ENCODE measurements at places on chromosomes 11 and 22. TPM values are rescaled to one million over a fixed set of nuclear protein-coding genes. Genes with fewer than 3 reads are reported as not detected.

Gene TRIM48
- total RNA-seq = not detected

GRCh38 chr11:10490032-10490397 is 35.0 kb downstream of the AMPD3 start:
- no peak for DNase-seq

DNA sequence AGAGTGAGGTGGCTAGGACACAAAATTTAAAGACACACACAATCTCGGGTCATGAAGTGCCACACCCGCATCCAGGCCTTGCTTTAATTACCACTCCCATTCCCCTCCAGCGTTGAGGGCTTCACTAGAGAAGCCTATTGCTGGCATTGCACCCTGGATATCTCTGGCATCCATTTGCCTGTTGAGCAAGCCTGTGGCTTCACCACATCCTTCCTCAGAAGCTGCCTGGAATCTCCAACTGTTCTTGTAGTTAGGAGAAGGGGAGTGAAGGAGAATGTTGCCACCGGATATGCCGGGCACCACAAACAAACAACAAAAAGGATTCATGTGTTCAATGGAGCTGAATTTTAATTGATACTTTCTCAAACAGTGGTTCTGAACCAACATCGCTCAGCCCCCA is 34.4 kb upstream of the RCN1 start:
- DNase-seq = no peak

- no peak for DNase-seq
Observed at GRCh38 chr11:120122924-120123683, 14.8 kb downstream of the TRIM29 start.

Gene FAM180B
- total RNA-seq = 0.18 TPM

Gene RIMBP3C
- 0.25 TPM for total RNA-seq

Gene OR52N4
- total RNA-seq = 0.41 TPM

DNA sequence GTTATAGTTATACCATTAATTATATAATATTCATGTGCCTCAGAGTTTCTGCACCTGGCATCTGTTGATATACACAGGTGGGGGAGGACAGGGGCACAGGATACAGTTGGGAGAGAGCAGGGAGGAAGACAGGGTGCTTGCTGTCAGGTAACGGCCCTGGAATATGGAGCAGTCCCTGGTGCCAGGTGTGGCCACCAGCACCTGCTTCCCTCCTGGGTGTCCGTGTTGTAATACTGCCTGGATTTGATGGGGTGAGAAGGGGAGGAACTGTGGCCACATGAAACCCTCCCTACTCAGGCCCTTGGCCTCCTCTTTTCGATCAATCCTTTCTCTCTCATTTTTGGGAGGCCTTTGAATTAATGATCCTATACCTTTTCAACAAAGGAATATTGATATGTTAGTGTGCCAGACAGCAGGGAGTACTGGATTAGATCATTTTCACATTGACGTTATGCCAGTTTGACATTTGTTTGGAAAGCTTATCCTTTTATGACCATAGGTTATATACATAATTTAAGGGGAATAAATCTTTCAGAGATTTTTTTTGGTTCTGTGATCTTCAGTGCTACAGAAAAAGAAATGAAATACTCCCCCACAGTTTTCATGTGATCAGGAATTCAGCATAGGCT is 88.6 kb downstream of the TEAD1 start:
- DNase-seq = no peak

- DNase-seq = no peak
Observed at GRCh38 chr22:42185915-42186439, 55.4 kb upstream of the CYP2D6 start.

Gene SORL1
- 90.4 TPM for total RNA-seq

GRCh38 chr11:8192016-8192895 is 23.4 kb upstream of the RIC3 start:
- DNase-seq = no peak

- DNase-seq = no peak
Observed at GRCh38 chr22:41343717-41344116, 38.0 kb upstream of the TEF start.

GRCh38 chr11:36550385-36551115 is 17.3 kb upstream of the RAG1 start:
- DNase-seq = no peak

Gene CCDC15
- total RNA-seq = 15.5 TPM

GRCh38 chr11:117563556-117563955 is 233.5 kb downstream of the DSCAML1 start:
- DNase-seq = no peak

DNA sequence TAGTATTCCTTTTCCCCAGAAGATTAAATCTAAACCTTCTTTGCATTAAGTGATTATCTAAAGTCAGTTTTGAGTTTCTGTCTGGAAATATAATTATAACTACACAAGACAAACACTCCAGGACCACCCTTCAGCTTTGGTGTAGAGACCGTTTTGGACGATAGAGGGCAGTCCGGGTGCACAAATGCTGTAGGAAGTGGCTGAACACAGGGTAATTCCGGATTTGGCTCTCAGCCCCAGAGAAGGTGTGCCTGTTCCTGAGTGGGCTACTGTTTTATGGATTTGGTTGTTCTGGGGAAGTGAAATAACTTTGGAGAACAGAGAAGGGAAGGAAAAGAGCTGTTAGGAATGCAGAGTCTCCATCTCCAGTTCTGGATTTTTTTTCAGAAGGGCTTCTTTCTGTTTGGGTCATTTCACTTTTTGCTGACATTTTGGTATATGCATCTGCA is 14.8 kb downstream of the EXT2 start:
- DNase-seq = peak; percentile 62

- no peak for DNase-seq
Observed at GRCh38 chr11:13784441-13784840, 116.0 kb downstream of the FAR1 start.

- DNase-seq = no peak
Observed at GRCh38 chr11:72789493-72790131, 4.2 kb downstream of the STARD10 start.

Gene OR52I1
- total RNA-seq = not detected

DNA sequence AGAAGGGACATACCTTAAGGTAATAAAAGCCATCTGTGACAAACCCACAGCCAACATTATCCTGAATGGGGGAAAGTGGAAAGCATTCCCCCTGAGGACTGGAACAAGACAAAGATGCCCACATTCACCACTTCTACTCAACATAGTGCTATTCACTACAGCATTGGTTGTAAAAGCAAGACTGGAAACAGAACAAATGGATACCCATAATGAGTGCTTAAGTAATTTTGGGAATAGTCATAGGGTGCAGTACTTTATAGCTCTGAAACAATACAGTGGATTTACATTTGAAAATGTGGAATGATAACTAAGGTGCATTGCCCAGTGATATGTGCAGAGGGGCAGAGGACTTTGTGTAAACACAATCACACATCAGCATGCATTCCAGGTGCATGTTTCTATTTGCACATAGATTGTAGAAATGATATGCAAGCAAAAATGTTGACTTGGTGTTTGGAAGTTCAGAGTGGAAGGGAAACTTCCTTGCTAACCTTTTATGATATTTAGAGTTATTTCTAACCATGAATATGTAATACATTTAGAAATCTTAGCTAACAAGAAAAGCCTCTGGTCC is 112.3 kb downstream of the IGLL1 start:
- DNase-seq = no peak

Gene CDC42BPG
- total RNA-seq = 0.76 TPM

- DNase-seq = no peak
Observed at GRCh38 chr11:27184458-27185312, 144.1 kb downstream of the BBOX1 start.

GRCh38 chr11:126265811-126266210 is 2.9 kb downstream of the SRPRA start:
- DNase-seq = no peak

Gene C11orf97
- total RNA-seq = not detected

- no peak for DNase-seq
Observed at GRCh38 chr11:44400431-44400830, 90.5 kb upstream of the ALX4 start.
